T-helper 9 cell (primary cell): ENCODE measurements at places on chromosomes 1 and 21.

- DNase-seq, result no peak
These were observed 107.2 kb downstream of the C1orf21 start for GRCh38 chr1:184493987-184494388.

DNA sequence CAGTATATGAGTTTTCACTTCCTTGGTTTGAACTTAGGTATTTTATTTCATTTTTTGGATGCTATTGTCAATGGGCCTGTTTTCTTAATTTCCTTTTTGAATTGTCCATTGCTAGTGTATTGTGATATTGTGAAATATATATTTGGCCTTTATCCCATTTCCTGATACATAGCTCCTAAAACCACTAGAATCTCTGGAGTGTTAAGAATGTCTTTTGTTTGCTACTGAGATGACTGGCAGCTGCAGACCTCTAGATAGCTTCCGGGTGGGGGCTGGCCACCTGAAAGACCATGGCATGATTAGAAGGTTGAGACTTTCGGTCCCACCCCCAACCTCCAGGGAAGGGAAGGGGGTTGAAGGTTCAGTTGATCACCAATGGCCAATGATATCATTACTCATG, 245.4 kb downstream of the KCNJ6 start:
- no peak for DNase-seq

GRCh38 chr1:95966866-95967265, 732.9 kb downstream of the RWDD3 start:
- no peak for DNase-seq

DNA sequence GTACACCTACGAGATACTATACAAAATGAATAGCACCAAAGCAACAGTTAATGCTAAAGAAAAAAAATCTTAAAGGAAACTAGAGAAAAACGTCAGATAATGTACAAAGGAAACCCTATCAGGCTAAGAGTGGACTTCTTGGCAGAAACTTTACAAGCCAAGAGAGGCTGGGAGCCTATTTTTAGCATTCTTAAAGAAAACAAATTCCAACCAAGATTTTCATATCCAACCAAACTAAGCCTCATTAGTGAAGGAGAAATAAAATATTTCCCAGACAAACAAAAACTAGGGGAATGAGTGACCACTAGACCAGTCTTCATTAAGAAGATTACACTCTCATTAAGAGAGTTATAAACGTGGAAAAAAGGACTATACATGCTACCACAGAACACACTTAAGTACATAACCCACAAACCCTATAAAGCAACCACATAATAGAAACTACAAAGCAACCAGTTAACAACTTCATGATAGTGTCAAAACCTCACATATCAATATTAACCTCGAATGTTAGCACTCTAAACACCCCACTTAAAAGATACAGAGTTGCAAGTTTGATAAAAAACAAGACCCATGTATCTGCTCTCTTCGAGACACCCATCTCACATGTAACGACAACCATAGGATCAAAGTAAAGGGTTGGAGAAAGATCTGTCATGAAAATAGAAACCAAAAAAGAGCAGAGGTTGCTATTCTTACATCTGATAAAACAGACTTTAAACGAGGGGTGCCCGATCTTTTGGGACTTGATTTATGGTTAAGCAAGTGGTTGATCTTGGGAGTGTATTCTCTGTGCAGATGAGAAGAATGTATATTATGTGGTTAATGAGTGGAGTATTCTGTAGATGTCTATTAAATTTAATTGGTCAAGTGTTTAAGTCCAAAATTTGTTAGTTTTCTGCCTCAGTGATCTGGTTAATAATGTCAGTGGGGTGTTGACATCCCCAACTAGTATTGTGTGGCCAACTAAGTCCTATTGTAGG, 1301.4 kb downstream of the PLA2G4A start:
- DNase-seq, result no peak

GRCh38 chr1:150999926-151000325, 6.8 kb downstream of the MINDY1 start:
- DNase-seq, result no peak
